ENCODE measurements at places on chromosomes 3 and 15. TPM values are rescaled to one million over a fixed set of nuclear protein-coding genes. Genes with fewer than 3 reads are reported as not detected.
A peak's percentile ranks its signal among the peaks of the same experiment; 100 is the strongest.

GRCh38 chr15:67085237-67085817 lies 19.9 kb downstream of the SMAD3 start:
- no peak for DNase-seq

DNA sequence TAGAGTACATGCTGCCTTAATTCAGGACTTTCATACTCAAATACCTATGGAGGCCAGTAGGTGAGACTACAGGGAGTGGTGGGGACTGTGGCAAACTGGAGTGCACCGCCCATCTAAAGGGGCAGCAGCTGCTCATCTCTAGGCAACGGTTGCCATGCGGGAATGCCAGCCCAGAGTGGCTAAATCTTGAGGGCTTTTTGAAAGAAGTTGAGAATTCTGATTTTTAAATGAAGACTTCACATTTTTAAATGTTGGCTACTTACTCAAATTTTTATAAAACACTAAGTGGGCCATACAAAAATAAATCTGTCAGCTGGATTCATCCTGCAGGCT lies 90.8 kb upstream of the PRR23E start:
- DNase-seq: no peak

DNA sequence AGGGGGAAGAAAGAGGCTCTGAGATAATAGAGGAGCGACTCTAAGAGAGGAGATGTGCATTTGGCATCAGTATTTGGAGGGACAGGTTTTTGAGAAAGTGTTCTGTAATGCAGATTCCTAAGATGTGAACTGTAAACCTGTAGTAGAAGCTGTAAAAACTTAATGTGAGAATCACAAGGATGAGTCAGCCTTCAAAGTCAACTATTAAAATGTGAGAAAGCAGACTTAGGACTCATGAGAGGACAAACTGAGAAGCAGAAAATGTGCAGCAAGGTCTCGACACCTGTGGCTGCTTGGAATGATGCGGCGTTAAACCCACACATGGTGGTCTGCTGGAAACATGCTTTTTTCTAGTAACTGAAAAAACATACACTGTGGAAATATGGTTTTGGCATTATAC lies 36.0 kb downstream of the USP13 start:
- no peak for DNase-seq

- no peak for DNase-seq
Observed at GRCh38 chr3:139440639-139441556, 35.4 kb downstream of the RBP2 start.

GRCh38 chr3:39065197-39065596 lies 13.4 kb downstream of the WDR48 start:
- no peak for DNase-seq

- no peak for DNase-seq
Observed at GRCh38 chr3:185818267-185818875, 6.5 kb downstream of the IGF2BP2 start.

DNA sequence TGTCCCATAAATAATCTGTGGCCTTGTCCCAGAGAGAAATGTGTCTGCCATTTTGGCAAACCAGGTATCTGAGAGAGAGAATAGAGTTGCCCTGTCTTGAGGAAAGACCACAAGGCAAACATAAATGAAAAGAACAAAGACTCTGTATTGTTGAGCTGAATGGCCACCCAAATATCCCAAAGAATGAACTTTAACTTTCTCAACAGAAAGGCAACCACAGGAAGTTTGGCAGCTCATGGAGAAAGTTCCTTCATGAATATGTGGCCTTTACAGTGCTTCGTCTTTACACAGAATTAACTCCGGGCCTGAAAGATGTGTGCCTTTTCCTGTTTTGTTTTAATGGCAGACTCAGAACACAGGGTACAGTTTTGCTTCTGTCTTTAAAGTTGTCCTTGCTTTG lies 41.4 kb upstream of the THBS1 start:
- DNase-seq: no peak

DNA sequence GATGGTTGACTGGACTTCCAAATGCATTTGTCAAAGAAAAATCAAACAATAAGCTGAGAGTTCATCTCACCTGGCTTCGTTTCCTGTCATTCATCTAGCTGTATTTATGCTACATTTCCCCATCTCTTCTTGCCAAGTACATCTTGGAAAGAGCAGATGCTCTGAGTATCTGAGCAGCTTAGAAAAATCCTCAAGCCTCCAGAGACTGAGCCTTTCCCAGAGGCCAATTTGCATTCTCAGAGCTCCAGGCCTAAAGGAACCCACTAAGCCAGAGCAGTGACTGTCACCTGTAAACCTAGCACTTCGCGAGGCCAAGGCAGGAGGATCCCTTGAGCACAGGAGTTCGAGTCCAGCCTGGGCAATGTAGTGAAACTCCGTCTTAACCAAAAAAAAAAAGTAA lies 100.5 kb downstream of the XXYLT1 start:
- DNase-seq: no peak

DNA sequence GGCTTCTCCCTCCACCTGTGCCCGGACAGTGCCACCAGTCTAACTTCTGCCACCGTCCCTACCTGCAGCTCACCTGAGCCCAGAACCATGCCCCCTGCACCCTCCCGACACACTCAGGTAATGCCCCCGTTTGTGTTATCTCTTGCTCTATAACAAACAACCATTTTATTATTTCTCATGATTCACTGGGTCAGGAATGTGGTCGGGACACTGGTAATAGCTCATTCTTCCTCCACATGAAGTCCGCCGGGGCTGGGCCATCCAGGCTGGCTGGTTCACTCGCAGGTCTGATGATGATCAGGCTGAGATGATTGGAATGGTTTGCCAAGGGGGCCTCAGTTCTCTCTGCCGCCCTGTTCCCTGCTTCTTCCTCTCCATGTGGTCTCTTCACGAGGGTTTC lies 20.3 kb upstream of the NR2E3 start:
- peak; percentile 13 for DNase-seq

DNA sequence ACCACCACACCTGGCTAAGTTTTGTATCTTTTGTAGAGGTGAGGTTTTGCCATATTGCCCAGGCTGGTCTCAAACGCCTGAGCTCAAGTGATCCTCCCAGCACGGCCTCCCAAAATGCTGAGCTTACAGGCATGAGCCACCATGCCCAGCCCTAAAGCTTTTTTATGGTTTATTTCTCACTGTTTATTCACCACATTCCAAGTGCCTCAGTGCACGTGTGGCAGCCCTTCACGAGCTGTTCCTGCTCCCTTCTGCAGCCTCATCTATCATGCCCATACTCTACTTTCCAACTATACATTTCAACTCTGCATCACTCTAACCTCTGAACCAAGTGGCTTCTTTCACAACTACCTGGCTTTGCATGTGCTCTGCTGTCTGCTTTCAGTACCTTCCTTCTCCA lies 17.9 kb upstream of the OSBPL11 start:
- DNase-seq: no peak

GRCh38 chr3:131705558-131706051 lies 202.8 kb upstream of the MRPL3 start:
- DNase-seq: no peak

- no peak for DNase-seq
Observed at GRCh38 chr15:79030470-79030869, 60.1 kb downstream of the RASGRF1 start.

DNA sequence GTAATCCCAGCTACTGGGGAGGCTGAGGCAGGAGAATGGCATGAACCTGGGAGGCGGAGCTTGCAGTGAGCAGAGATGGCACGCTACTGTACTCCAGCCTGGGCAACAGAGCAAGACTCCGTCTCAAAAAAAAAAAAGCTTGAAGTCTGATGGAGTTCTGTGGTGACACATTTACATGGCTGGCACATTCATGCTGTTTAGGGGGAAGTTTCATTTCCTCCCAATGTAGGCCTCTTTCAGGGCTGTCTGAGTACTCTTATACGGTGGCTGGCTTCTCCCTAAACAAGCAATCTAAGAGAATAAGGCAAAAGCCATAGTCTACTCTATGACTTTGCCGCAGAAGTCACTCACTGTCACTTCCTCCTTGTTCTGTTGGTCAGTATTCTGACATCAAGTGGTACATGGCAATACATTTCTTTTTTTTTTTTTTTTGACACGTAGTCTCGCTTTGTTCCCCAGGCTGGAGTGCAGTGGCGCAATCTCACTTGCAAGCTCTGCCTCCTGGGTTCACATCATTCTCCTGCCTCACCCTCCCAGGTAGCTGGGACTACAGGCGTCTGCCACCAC lies 41.2 kb downstream of the OIP5 start:
- no peak for DNase-seq

- DNase-seq: no peak
Observed at GRCh38 chr3:65855370-65856100, 183.2 kb downstream of the MAGI1 start.

DNA sequence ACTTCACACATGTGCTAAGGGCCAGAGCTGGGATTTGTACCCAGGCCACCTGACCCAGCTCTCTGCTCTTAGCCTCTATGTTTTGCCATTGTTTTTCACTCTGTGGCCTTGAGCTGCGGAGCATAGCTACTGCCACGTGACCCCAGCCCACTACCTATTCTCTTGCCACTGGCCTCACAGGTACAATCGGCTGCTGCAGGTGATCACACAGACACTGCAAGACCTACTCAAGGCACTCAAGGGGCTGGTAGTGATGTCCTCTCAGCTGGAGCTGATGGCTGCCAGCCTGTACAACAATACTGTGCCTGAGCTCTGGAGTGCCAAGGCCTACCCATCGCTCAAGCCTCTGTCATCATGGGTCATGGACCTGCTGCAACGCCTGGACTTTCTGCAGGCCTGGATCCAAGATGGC lies 46.2 kb downstream of the SEMA3G start:
- DNase-seq: no peak

GRCh38 chr3:38725726-38726419 lies 76.4 kb upstream of the SCN5A start:
- DNase-seq: no peak

- DNase-seq: no peak
Observed at GRCh38 chr15:101055411-101055810, 136.3 kb downstream of the LRRK1 start.

GRCh38 chr15:95558131-95558530 lies 772.4 kb upstream of the NR2F2 start:
- DNase-seq: peak; percentile 7

DNA sequence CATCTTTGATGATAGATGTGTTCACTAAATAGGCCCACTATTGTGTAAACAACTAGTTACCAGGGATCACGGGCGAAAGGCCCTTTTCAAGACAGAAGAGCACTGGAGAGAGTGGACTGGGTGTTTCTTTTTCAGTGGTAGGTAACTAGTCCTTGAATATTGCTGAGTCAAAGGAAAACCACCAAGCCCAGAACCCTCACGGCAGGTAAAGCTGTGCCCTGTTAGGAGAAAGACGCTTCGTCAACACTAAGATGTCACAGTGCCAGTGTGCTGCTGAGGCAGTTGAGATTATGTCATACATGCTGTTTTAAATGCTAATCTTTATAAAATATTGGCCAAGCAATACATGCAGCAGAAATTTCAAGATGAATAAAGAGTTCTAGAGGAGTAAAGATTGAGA lies 578.6 kb downstream of the PYDC2 start:
- DNase-seq: no peak

DNA sequence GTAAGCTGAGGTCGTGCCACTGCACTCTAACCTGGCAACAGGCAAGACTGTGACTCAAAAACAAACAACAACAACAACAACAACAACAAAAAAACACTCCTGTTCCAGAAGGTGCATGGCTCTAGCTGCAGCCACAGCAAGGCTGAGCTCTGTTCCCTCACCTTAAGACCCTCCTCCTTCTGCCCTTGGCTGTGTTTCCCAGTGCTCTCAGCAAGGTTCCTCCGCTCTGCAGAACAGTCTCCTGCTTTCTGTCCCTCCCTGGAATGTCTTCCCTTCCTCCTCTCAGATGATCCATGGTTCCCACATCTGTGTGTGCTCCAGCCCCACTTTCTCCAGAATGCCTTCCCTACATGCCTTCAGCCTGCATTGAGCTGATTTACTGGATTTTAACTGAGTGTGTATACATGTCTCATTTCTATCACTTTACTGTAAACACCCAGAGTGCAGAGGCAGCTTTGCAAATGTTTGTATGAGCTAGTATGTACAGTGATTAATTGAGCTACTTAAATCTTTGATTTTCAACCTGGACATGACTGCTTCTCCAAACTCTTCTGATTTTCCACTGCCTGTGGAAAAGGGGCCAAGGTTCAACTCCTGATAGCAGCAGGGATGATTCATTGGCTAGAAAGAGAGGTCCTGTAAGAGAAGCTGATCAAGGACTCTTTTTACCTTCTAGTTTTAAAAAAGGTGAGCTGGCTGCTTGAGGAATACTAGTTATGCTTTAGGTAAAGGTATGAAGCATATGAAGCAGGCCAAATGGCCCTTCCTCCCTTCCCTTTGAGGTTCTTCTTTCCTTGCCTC lies 14.7 kb downstream of the ANKUB1 start:
- DNase-seq: no peak

DNA sequence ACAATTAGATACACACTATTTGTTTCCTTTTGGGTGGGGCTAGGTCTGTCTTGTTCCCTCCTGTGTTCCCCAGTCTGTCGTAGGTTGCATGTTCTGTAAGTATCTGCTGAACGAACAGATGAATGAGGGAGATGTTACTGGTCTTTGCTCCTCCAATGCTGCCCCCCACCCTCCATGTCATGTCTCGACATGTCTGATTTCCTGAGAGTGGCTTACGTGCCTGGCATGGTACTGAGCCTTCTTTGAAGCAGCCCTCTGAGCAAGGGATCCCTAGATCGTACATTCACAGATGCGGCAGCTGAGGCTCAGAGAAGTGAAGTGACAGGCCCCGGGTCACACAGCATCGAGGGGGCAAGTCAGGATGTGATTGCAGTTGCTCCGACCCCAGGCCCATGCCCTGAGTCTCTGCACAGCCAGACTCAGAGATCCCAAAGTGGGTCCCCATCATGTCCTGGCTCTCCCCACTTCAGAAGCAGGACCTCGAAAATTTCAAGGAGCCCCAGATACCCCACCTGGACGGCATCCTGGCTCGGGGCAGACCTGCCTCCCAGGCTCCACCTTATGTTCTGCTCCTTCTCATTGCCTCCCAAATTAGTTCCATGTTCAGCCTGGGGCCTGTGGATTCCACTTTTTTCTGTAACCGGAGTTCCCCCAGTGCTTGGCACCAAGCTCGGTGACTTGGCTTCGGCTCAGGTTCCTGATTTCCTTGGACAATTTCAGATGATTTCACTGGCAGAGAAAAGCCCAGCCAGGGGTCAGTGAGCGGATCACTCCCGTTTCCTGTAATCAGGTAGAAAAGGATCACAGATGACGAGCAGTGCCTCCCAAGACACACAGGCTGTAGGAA lies 24.7 kb downstream of the GOLGA6L2 start:
- no peak for DNase-seq

The ISL2 gene
- polyA plus RNA-seq: not detected

The GLDN gene
- 0.09 TPM for polyA plus RNA-seq

The MAP1A gene
- 0.18 TPM for polyA plus RNA-seq

The IP6K1 gene
- polyA plus RNA-seq: 24.5 TPM

The SH2D7 gene
- polyA plus RNA-seq: not detected

The GOLGA8Q gene
- polyA plus RNA-seq: 0.15 TPM

The SCN11A gene
- 0.01 TPM for polyA plus RNA-seq

The ESYT3 gene
- polyA plus RNA-seq: 0.63 TPM

The ALDH1A2 gene
- 1.9 TPM for polyA plus RNA-seq

The ST3GAL6 gene
- polyA plus RNA-seq: 4.0 TPM

The PLAAT1 gene
- polyA plus RNA-seq: 0.57 TPM
